NCI-H1694 (cell line): ENCODE measurements at places on chromosomes 3 and 15.

GRCh38 chr3:47028146-47028545 is 48.7 kb downstream of the NBEAL2 start:
- DNase-seq, result no peak

- no peak for DNase-seq
Measured at GRCh38 chr3:117322866-117323265, 613.3 kb downstream of the TUSC7 start.

DNA sequence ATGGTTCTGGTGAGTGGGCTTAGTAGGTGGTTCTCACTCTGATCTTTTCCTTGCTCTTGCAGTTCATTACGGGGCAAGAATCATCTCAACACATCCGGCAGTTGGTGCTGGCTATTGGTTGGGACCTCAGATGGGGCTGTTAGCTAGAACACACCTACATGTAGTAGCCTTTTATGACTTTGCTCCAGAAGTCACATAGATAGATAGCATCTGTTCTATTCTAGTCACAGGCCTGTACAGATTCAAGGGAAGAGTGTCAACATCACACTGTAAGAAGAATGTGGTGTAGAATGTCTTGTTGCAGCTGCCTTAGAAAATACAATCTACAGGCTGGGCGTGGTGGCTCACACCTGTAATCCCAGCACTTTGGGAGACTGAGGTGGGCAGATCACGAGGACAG is 15.1 kb downstream of the RAB5A start:
- no peak for DNase-seq

DNA sequence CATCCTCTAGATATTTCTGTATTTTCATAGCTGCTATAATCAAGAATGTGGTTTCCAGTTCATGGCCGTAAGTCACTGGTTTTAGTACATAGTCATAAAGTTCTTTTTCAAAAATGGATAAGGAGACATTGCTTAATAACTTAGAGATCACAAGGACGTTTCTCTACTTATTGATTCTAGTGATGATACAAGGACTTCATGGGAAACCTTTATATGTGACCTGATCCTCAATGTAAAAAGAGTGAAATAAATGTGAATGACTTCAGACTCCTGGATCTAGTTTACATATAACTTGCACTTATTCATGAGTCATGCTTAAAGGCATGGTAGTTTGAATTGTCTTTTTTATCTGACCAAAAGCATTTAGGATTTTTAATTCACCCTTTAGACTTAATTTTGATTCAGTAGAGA is 35.2 kb downstream of the TSC22D2 start:
- DNase-seq, result no peak

GRCh38 chr15:72341361-72341760 is 21.4 kb upstream of the CELF6 start:
- DNase-seq, result no peak

DNA sequence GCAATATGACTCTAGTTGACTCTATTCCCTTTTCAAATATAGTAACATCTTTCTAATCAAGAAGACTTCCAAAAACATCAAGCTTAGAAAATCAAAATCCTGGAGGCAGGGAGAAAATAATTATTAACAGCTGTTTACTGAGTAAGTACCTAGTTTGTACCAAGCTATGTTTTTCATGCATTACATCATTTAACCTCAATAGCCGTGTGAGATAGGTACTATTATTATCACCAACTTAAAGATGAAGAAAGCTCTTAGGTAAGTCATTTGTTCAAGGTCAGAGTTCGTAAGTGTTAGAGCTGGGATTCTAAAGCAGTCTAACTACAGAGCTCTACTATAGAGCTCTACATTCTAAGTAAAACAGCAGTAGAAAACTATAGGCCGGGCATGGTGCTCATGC is 41.6 kb downstream of the GSK3B start:
- DNase-seq, result no peak

GRCh38 chr15:30940359-30940758 is 36.6 kb downstream of the FAN1 start:
- no peak for DNase-seq

DNA sequence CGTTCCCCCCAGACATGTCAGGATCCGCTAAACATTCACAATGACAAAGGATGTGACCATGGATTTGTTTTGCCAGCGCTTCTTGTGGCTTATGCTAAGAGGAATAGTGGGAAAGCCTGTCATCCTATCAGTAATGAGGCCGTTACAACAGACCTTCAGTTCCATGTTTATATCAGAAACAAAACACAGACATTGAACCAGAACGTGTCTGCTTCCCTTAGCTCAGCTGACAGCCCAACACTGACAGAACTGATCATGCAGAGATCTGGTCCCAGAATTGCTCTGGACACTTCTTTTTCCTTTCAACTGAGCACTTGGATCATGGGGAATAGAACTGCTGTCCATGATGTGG is 58.3 kb upstream of the MYZAP start:
- DNase-seq, result no peak

DNA sequence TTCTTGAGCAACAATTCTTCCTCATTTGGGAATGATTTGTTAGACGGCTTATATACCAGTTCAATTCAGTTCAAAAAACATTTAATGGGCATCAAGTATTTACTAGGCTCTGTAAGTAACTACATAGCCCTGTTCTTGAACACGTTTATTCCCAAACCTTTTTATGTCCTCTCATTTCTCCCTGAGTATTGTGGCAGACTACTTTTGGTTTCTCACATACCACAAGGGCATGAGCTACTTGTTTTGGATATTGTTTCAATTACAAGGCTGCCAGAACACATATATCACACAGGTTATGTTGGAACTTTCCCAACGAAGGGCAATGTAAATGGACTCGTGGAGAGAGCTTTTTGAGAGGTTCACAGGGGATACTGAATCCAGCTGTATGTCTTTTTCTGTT is 363.8 kb upstream of the NAALADL2 start:
- no peak for DNase-seq

DNA sequence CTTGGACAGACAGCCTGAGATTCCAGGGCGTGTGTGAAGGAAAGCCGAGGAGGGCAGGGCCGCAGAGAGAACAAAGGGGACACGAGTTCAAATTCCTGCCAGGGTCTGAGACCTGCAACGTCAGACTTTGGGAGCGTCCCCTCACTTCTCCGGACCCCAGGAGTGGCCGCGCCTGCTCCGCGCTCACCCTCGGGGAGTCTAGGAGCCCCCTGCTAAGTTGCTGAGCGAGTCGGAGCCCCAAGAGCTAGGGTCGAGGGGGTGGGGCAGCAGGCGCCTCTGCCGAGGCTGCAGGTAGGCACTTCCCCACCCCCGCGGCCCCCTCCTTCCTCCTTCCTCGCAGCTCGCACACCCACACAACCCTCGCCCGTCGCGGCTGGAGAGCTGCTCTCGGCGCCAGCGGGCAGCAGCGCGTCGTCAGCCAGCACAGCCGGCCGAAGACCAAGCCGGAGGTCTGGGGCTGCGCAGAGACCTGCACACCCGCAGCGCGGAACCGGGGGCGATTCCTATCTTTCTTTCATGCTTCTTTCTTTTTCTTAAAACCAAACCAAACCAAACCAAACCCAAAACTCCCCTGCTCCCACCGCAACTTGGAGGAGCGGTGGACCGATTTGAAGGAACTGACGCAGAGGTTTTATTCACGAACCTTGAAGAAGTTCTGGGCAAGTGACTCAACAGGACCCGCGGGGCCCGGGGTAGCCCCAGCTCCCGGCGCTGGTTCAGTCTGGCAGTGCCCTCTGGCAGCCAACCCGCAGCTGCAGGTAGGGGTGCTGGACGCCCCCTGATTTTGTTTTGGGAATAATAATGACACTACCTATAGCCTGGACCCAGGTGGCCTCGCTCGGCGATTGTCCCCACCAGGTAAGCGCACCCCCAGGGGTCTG is at the start of gene ANKRD34C:
TSS of gene ANKRD34C (plus strand) at position 352 of the 881 bp plus-strand sequence. CDS start 10,563 bp downstream, outside the sequence.
- no peak for DNase-seq

- DNase-seq, result no peak
Measured at GRCh38 chr3:62882676-62883200, 7.5 kb upstream of the CADPS start.

GRCh38 chr3:135865553-135865952 is 100.0 kb upstream of the PPP2R3A start:
- DNase-seq, result no peak

DNA sequence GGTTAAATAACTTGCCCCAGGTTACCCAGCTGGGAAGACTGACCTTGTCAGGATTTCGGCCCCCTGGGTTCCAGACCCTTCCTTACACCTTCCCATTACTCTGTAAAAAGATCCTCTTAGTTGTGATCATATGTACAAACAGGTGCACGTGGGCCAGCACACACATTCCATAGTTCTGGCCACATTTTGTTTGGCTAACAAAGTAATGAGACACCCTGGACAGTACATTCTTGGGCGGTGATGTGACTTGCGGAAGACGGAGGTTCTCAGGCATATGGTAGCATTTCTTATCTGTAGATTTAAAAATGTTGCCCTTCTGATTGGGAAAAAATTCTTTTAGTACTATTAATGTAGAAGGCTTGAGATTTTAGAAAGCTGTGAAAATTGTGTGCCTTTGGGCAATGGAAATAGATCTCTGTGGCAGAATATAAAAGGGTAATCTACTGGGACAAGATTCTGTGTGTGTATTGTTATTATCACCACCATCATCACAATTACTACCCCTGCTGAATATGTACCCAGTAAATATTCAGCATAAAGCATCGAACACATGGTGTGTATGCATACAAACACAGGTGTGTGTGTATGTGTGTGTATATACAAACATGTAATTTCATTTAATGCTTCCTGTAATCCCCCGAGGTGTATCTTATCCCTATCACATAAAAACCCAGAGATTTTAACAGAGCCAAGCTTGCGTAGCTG is 205.4 kb upstream of the UBE2E1 start:
- no peak for DNase-seq

- no peak for DNase-seq
Measured at GRCh38 chr15:41633609-41634008, 26.6 kb upstream of the MGA start.

GRCh38 chr3:117886147-117886546 is 1148.5 kb downstream of the IGSF11 start:
- DNase-seq, result no peak

DNA sequence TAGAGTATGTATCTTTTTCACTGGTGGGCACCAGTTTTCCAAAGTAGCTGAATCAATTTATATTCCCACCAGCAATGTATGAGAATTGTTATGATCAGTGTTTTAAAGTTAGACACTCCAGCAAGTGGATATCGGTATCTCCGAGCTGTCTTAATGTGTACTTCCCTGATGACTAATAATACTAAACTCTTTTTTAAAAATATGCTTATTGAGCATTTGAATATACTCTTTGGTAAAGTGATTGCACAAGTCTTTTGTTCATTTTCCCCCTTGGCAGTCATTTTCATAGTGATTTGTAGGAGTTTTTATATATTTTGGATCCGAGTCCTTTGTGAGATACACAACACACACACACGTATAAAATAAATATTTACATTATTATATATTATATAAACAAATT is 12.5 kb upstream of the FEM1B start:
- no peak for DNase-seq

DNA sequence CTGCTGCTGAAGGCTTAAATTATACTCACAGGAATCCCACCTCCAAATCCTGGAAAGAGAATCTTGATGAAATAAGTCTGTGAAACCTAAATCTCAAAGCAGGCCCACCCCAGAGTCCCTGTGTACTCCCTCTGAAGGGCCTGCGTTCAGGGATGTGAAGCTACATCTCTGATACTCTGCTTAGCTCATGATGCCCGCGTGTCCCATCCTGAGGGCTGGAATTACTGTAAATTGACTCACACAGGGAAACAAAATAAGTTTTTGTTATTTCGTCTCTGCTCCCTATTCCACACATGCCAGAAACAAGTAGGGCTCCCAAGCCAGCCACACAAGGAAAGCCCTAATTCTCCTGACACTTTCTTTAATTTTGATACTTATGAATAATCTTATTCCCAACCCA is 10.9 kb upstream of the PLCL2 start:
- no peak for DNase-seq

DNA sequence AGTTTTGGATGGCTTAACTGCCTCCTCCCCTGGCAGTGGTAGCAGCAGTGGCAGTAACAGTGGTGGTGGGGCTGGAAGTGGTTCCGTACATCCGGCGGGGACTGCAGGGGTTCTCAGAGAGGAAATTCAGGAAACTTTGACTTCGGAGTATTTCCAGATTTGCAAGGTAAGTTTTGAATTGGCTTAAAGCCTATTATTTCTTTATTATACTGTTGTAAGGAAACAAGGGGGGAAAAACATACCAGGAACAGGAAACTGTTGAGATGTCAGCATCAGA is 1.5 kb downstream of the STXBP5L start:
- no peak for DNase-seq

GRCh38 chr3:106338582-106339214 is 469.9 kb upstream of the CBLB start:
- no peak for DNase-seq

GRCh38 chr3:81790117-81790516 is 28.7 kb upstream of the GBE1 start:
- no peak for DNase-seq

GRCh38 chr3:166360720-166361119 is 523.5 kb upstream of the BCHE start:
- DNase-seq, result no peak

DNA sequence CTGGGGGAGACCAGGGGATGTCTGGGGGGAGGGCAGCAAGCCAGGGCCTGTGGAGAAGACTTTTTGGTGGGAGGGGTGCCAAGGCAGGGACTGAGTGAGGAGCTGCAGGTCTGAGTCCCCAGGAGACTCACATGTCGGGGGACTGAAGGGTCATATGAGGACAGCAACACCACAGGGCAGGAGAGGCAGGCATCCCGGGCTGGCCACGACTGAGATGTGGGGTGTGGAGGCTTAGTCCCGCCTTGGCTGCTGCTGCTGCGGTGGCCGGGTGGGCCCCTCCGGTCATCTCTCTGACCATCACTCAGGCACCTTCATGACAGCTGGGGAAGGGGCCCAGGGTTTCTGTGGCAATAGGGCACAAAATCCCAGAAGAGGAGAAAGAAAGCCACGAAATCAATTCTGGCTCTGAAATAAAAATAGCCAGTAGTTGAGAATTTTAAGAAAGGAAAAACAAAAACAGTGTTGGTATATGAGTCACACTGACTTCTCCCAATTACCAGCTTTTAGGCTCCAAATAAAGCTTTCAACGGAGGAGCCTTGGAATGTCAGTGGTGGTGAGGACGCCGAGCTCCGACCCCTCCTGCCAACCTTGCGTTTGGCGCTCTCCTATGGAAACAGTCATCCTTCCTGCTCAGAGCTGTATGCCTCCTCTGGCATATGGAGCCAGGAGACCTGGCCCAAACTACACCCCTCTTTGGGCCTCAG is 52.9 kb upstream of the ITGA11 start:
- DNase-seq, result no peak

DNA sequence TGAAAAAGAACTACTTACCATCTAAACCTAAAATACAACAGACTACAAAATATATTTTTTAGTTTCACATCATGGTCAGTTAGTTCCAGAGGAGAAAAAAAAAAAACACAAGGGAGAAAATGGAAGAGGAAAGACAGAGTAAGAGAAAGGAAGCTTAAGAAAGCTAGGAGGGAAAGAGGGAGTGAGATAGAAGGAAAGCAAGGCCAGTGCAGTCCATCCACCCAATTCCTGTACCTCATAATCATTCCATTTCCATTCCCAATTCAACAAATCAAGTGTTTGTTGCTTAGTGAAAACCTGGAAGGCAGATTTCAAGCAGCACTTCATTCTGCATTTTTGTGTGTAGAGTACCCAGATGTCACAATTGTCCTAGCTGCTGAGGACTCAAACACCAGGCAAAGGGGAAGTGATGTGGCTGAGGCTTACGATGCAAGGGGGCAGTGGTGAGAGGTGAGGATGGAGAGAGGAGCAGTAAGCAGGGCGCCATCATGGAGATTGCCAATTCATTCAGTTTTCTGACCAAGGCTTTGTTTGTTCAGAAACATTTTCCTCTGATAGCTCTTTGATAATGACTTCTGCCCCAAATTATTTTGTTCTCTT is 83.6 kb upstream of the GSK3B start:
- no peak for DNase-seq

- DNase-seq, result no peak
Measured at GRCh38 chr3:28761375-28761774, 412.8 kb upstream of the AZI2 start.

- no peak for DNase-seq
Measured at GRCh38 chr3:54087581-54088410, 34.6 kb upstream of the CACNA2D3 start.
